Large intestine (tissue), 12 donors: ENCODE measurements at places on chromosomes 7 and 10. TPM values are rescaled to one million over a fixed set of nuclear protein-coding genes. Genes with fewer than 3 reads are reported as not detected.

DNA sequence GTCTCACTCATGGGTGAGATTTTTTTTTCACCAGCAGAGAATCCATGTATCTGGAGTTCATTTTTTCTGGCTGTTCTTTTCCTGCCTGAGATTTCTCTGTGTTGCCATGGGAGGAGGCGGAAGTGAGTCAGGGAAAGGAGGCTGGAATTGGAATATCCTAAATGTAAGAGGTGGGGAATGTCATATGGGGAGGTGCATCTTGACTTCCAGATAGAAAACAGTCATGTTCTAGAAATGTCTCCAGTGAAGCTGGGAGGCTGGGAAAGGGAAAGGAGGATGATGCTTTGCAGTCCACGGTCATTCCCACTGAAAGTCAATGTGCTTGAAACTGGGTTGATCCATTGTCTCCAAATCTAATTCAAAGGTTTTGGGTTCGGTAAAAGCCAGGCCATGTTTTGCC is 39.7 kb upstream of the HPS1 start:
- no peak for DNase-seq

DNA sequence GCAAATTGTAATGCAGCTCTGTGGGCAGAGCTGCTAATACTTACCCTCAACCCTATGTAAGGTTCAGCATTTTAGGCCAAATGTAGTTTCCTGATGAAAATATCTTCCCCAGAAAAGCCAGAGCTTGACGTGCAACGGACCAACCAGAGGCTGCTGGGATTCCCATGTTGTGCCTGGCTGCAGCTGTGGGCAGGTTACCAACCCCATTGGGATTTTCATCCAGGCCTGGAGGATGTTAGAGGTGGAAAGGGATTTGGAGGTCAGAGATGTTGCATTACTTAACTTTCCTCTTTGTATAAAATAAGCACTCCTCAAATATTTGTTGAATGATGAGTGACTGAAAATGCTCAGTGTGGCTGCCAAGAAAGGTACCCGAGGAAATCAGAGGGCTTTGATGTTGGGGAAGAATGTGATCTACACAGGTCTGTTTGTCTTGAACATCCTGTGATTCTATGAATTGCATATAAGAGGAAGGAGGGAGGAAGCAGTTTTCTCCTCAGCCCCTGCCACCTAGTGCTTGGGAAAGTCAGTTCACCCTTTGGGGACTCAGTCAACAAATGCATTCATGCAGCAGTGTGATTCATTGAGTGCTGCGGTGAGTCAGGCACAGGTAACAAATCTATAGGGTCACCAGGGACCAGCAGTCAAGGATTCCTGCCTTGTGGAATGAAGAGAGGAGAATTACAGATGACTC is 487.2 kb downstream of the RPS24 start:
- peak; percentile 59 for DNase-seq

- DNase-seq: no peak
Measured at GRCh38 chr10:79239924-79240581, 107.2 kb upstream of the PPIF start.

The ADAM12 gene
- 2.2 TPM for polyA plus RNA-seq

The NEURL1 gene
- polyA plus RNA-seq: 34.9 TPM

GRCh38 chr10:117300671-117301070 is 59.8 kb downstream of the SLC18A2 start:
- no peak for DNase-seq

GRCh38 chr7:28596245-28596935 is 184.1 kb downstream of the CREB5 start:
- DNase-seq: no peak

DNA sequence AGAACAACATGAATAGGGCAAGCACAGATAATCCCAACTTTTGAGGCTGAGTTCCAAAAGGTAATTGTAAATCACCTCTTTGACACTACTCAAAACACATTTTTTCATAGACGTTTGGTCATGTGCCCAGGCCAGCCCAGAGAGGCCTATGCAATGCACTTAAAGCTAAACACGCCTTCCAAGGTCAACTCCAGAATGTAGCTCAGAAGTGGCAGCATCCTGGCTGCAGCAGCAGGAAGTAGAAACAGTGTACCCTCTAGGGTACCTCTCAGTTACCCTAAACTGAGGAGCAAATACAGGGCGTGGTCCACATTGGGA is 58.7 kb downstream of the OSBPL3 start:
- peak; percentile 14 for DNase-seq

DNA sequence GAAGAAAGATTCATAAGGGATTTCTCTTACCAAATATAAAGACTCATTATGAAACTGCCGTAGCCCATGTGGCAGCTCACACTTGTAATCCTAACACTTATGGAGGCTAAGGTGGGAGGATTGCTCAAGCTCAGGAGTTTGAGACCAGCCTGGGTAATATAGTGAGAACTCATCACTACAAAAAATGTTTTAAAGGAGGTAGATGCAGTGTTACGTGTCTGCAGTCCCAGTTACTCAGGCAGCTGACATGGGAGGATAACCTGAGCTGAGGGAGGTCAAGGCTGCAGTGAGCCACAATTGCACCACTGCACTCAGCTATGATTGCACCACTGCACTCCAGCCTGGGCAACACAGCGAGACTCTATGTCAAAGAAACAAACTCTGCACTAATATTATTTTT is 18.1 kb upstream of the DNA2 start:
- DNase-seq: no peak

DNA sequence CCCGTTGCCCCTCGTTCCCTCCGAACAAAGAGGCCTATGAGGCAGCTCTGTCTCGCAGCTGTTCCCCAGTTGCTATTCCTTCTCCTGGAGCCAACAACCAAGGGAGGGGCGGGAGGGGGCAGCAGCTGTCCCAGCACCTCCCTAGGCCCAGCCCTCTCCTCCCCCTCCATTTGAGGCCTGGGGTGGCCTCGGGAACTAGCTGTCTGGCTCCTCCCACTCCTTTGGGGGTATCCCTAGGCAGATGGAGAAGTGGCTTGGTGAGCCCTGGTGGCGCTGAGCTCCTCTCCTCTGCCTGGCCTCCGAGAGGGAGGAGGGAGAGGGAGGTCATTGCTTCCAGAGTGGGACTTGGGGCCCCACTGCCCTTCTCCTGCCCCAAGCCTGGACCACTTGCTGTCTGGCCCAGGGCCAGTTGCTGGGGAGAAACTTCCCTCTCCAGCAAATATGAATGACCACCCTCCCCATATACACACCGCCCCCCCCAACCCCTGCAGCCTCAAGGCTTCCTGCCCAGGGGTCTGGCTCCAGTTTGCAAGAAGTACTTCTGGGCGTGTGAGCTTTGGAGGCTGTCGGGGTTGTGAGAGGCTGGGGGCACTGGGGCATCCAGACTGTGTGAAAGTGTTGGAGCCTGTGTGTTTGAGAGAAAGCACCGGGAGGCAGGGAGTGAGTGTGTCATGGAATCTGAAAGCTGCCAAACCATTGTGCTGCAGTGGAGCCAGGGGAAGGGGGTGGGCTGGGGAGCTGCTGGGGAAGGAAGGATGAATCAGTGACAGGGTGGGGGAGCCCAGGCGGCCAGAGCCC is 3.1 kb downstream of the FLNC start:
- peak; percentile 67 for DNase-seq

DNA sequence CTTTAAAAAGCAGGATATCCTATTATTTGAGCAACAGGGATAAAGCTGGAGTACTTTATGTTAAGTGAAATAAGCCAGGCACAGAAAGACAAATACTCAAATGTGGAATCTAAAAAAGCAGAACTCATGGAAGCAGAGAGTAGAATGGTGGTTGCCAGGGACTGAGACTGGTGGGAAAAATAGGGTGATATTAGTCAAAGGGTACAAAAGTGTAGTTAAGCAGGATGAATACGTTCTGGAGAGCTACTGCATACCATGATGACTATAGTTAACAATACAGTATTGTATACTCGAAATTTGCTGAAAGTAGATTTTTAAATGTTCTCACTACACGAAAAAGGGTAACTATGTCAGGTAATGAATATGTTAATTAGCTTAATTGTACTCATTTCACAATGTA is 125.5 kb upstream of the VSTM2A start:
- DNase-seq: no peak

DNA sequence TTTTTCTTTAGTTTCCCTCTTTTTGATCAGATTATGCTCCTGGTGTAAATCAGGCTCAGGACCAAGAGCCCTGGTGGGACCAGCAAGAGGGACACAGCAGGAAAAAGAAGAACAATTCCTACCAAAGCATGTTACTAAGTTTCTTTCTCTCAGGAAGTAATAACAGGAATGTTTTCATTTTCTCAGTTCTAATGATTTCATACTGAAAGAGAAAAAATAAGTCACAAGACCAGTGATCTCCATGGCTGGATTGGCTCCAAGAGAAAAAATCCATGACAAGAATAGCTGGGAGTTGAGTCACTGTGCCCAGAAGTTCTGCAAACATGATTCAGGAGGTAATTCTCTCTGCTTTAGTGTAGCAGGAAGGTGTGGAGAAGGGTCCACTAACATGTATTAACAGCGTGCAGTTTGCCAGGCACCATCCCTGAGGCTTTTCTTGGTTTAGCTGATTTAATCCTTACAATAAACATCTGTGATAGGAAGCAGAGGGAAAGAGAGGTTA is 23.8 kb upstream of the IFIT2 start:
- DNase-seq: peak; percentile 83

DNA sequence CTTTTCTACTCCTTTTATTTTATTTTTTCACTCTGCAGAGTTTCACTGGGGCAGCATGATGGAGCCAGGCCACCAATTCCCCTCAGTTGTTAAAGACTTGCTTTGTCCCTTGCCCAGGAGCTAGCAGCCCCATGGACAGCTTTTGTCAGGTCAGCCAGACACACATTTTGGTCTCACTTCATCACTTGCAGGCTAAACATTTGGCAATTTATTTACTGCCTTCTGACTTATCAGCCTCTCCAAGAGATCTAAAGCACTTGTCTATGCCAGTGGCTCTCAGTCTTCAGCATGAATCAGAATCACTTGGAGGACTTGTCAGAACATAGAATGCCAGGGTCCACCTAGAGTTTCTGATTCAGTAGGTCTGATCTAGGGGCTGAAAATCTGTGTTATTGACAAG is 66.4 kb upstream of the GDF10 start:
- DNase-seq: no peak

The RBP3 gene
- polyA plus RNA-seq: 0.06 TPM

The AMPH gene
- polyA plus RNA-seq: 5.5 TPM
